ENCODE measurements at places on chromosomes 12 and 14.

GRCh38 chr12:75209812-75210138 is at the start of gene KCNC2:
Gene KCNC2 (minus strand): TSS chr12:75209839.
- no peak for DNase-seq

GRCh38 chr12:16588812-16589211 is 17.1 kb downstream of the LMO3 start:
- DNase-seq: no peak

DNA sequence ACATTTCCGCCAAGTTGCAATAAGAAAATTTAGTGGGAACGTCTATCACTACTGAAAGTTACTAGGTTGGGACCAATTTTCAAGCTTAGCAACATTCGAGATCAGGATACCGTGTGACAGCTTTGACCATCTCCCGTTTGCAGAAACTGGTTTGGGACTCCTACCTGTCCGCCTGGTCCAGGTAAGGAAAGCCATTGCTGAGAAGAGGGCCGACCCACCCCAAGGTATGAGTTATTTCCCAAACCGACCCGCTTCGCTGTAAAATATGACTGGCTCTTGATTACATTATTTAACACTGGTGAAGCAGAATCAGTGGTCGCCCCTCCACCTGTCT is 271 bp downstream of the DNAI7 start:
- DNase-seq: no peak

DNA sequence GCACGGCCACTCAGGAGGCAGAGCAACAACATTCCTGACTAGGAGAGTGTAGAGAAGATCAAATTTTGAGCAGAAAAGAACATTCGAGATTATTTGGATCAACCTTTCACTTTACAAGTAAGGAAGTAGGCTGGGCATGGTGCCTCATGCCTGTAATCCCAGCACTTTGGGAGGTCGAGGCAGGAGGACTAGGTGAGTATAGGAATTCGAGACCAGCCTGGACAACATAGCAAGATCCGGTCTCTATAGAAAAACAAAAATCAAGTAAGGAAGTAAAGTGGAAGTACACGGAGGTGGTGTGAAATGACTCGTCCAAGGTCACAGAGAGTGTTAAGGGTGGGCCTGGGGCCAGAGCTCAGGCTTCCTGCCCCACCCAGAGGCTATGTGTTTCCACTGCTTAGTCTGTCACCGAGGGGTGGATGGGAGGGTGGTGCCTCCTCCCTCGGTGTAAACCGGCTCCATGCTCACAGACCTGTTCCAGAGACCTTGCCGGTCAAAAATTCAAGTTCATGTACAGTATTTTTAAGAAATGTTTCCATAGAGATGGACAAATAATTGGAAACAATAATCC is 51.9 kb downstream of the MAP1LC3B2 start:
- no peak for DNase-seq

- DNase-seq: no peak
These were observed 410.2 kb downstream of the APAF1 start for GRCh38 chr12:99055299-99055698.

DNA sequence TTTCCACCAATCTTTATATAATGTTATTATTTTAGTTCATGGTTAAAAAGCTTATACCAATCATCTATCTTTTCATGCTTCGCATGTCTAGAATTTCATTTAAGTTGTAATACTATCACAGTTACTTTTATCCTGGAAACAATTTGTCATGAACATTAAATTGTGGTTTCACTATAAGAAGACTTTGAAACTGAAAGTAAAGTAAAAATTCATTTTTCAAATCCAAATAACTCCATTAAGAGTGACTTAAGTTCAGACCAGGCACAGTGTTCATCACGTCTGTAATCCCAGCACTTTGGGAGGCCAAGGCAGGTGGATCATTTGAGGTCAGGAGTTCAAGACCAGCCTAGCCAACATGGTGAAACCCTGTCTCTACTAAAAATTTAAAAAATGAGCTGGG is 12.4 kb downstream of the ESR2 start:
- no peak for DNase-seq
